GM23248 (cell line): ENCODE measurements at places on chromosomes 4 and X. TPM values are rescaled to one million over a fixed set of nuclear protein-coding genes. Genes with fewer than 3 reads are reported as not detected.

The ATXN3L gene
- total RNA-seq = not detected in 2 replicates

DNA sequence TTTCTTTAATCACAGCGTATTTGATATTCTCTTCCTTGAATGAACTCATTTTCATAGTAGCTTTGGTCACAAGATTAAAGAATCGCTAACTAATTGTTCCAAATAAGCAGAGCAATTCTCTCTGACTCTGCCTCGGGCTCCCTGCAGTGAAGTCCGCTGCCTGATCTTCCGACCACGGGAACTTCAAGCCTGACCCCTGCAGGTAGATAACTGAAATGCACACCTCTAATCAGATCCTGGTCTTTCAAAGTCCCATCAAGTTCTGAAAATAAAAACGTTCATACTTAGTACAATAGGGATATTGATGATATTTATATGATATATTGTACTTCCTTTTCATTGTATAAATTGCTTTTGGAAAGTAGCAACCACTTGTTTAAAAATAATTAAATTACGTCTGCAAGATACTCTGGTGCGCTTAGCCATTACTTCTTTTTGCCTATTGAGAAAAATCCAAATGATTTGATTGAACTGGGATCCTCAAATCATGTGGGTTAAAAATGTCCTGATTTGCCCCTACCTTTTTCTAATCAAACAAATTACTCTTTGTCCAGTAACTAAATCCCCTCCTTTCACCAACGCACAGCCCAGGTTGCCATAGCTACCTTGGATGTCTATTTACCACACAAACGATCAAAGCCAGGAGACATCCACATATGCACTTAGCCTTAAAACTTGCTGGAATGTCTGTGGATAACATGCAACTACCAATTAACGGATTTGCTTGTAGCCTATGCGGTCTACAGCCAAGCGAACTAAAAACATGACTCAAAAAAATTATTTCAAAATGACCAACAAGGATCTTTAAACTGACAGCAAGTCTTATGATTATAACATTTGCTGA, 4.2 kb downstream of the MID1 start:
- H3K4me1 ChIP-seq = peaks cover 44% of the 10 kb centered on the region
- peak; percentile 53 for DNase-seq
- H3K27me3 ChIP-seq = no peaks in the 10 kb centered on the region

GRCh38 chr4:70718811-70719604, 2.8 kb upstream of the RUFY3 start:
- no peak overlapping the region for H3K4me3 ChIP-seq
- no peak for DNase-seq
- peaks cover 13% of the 10 kb centered on the region; the same call in 1 of the 2 replicates for H3K4me1 ChIP-seq
- no peaks in the 10 kb centered on the region for H3K36me3 ChIP-seq
- H3K27ac ChIP-seq = no peak overlapping the region

GRCh38 chr4:41155194-41155830, 59.0 kb downstream of the APBB2 start:
- peak overlapping the region; percentile 67 for H3K27ac ChIP-seq
- peak overlapping the region; percentile 64 for H3K4me3 ChIP-seq
- H3K27me3 ChIP-seq = no peaks in the 10 kb centered on the region
- H3K4me1 ChIP-seq = peaks cover 49% of the 10 kb centered on the region
- peak; percentile 86 for DNase-seq
